ENCODE measurements at places on chromosomes 4 and X.
A peak's percentile ranks its signal among the peaks of the same experiment; 100 is the strongest.

DNA sequence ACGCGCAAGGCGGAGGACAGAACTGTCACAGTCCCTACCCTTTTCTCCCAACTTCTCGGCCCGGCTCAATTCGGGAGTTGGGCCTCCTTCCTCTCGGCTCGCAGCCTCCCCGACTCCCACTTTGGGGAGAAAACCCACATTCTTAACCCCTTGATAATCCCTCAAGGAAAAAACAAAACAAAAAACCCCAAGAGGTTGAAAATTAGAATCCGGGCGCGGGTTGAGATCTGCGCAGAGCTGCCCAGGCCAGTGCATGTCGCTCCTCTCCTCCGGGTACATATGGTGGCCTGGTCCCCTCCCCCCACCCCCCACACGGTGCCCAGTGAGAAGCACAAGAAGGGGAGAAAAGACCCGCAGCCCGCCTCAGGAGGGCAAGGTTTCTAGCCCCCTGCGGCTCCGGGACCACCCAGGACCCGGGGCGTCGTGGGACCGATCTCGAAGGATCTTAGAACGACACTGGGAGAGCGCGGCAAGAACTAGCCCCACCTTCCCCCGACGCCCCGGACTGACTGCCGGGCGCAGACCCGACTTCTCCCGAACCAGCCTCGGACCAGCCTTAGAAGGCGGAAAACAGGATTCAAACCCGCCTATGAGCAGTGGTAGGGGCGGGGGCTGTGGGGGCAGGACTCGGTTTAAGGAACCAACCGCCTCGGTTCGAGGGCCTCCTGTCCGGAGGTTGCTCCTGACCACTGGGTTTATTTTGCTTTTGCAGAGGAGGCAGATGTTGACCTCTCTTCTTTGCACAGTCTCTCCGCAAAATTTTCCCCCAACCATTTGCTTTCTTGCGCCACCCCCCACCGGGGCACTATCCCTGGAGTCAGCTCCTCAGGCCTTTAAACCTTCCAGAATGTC is 2.5 kb upstream of the PDGFRA start:
- H3K27ac ChIP-seq, result peak overlapping the region; percentile 36
- peak; percentile 73 for DNase-seq
- peak overlapping the region; percentile 45 for H3K4me3 ChIP-seq
- no peaks in the 10 kb centered on the region for H3K27me3 ChIP-seq
- H3K36me3 ChIP-seq, result peaks cover 3% of the 10 kb centered on the region
- H3K4me1 ChIP-seq, result peaks cover 32% of the 10 kb centered on the region

DNA sequence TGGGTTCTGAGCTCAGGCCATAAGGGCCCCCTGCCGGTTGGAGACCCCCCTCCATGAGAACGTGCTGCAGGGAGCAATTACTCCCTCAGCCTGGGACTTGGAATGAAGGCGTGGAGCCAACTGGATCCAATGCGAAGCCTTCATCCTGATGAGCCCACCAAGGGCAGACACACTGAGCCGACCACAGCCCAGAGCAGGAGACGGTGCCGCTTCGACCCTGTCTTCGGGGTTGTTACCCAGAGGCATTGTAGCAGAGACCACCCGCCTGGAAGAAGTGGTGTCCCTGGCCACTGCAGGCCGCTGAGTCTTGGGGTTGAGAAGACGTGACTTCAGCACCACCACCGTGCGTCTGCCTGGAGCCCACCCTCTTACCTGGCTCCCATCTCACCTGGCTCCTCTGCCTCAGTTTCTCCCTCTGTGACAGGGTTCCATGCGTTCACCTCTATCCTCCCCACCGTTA is 7.0 kb upstream of the NKX1-1 start:
- H3K27me3 ChIP-seq, result no peaks in the 10 kb centered on the region
- DNase-seq, result no peak

DNA sequence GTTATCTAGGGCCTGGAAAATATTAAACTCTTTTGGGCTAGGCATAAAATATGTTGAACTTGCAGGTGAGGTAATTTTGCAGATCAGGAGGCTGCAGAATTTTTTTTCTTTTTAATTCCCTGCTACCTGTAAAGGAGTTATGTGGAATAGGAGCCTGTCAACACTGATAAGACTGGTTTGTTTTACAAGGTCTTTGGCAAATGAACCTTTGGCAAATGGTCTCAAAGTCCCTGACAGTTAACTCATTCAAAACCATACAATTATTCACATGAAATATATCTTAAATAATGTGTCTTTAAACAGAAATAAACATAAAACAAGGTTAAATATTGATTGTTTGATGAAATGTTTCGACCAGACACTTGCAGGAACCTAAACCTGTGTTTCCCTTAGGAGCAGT is 340.2 kb downstream of the GASK1B start:
- no peak overlapping the region for H3K27ac ChIP-seq
- no peak overlapping the region for H3K4me3 ChIP-seq
- H3K27me3 ChIP-seq, result no peaks in the 10 kb centered on the region
- no peak for DNase-seq
- no peaks in the 10 kb centered on the region for H3K4me1 ChIP-seq
- H3K36me3 ChIP-seq, result no peaks in the 10 kb centered on the region

- no peaks in the 10 kb centered on the region for H3K4me1 ChIP-seq
- no peak for DNase-seq
- peaks cover 3% of the 10 kb centered on the region for H3K27me3 ChIP-seq
- no peak overlapping the region for H3K27ac ChIP-seq
- H3K36me3 ChIP-seq, result no peaks in the 10 kb centered on the region
- no peak overlapping the region for H3K4me3 ChIP-seq
These were observed 34.9 kb upstream of the ANXA10 start for GRCh38 chr4:168057412-168057811.

GRCh38 chr4:169174247-169174646 is 96.5 kb downstream of the SH3RF1 start:
- no peak overlapping the region for H3K27ac ChIP-seq
- no peaks in the 10 kb centered on the region for H3K27me3 ChIP-seq
- H3K4me3 ChIP-seq, result no peak overlapping the region
- no peaks in the 10 kb centered on the region for H3K36me3 ChIP-seq
- no peaks in the 10 kb centered on the region for H3K4me1 ChIP-seq

- no peaks in the 10 kb centered on the region for H3K27me3 ChIP-seq
- H3K27ac ChIP-seq, result no peak overlapping the region
- no peak overlapping the region for H3K4me3 ChIP-seq
- DNase-seq, result no peak
These were observed 29.9 kb downstream of the HMX1 start for GRCh38 chr4:8841678-8842268.

DNA sequence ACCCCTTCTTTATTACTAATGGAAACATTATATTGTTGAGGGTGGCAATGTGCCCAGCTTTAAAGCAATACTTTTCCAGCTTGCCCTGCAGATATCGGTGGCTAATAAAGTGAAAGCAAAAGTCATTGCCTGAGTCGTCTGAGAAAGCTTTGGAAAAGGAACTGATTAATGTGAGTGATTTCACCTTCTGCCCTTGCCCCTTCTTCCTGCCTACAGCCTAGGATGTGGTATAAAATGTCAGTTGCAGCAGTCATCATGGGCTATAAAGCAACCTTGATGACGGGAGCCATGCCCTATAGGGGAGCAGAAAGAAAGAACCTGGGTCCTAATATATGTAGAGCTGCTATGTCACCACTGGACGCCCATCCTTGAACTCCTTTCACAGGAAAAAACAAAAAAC is 132.4 kb upstream of the USP9X start:
- H3K27ac ChIP-seq, result no peak overlapping the region
- peak overlapping the region; percentile 10 for H3K4me3 ChIP-seq
- no peak for DNase-seq

GRCh38 chr4:164906368-164906767 is 29.4 kb downstream of the APELA start:
- no peak overlapping the region for H3K4me3 ChIP-seq
- peak; percentile 24 for DNase-seq
- peaks cover 38% of the 10 kb centered on the region for H3K4me1 ChIP-seq
- no peaks in the 10 kb centered on the region for H3K27me3 ChIP-seq
- no peaks in the 10 kb centered on the region for H3K36me3 ChIP-seq

DNA sequence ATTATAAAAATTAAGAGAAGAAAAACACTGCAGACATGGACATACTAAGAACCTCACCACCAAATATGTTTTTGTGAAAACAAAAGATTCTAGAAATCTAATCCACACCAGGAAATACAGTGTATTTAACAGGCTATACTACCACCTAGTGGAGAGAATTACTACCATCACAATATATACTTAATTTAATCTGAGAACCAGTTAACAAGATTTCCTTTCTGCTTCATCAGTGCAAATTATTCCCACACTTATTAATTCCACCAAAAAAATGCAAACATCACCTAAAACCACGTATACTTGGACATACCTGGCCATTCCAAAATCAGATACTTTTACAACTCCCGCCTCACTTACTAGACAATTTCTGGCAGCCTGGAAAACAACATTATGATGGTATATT is 7.0 kb upstream of the TXK start:
- H3K27me3 ChIP-seq, result no peaks in the 10 kb centered on the region
- no peaks in the 10 kb centered on the region for H3K4me1 ChIP-seq
- H3K4me3 ChIP-seq, result no peak overlapping the region
- no peaks in the 10 kb centered on the region for H3K36me3 ChIP-seq

- no peaks in the 10 kb centered on the region for H3K36me3 ChIP-seq
- H3K27me3 ChIP-seq, result no peaks in the 10 kb centered on the region
- no peak overlapping the region for H3K4me3 ChIP-seq
- no peak overlapping the region for H3K27ac ChIP-seq
- H3K4me1 ChIP-seq, result no peaks in the 10 kb centered on the region
- no peak for DNase-seq
These were observed 154.6 kb downstream of the ATOH1 start for GRCh38 chr4:93983140-93983539.

DNA sequence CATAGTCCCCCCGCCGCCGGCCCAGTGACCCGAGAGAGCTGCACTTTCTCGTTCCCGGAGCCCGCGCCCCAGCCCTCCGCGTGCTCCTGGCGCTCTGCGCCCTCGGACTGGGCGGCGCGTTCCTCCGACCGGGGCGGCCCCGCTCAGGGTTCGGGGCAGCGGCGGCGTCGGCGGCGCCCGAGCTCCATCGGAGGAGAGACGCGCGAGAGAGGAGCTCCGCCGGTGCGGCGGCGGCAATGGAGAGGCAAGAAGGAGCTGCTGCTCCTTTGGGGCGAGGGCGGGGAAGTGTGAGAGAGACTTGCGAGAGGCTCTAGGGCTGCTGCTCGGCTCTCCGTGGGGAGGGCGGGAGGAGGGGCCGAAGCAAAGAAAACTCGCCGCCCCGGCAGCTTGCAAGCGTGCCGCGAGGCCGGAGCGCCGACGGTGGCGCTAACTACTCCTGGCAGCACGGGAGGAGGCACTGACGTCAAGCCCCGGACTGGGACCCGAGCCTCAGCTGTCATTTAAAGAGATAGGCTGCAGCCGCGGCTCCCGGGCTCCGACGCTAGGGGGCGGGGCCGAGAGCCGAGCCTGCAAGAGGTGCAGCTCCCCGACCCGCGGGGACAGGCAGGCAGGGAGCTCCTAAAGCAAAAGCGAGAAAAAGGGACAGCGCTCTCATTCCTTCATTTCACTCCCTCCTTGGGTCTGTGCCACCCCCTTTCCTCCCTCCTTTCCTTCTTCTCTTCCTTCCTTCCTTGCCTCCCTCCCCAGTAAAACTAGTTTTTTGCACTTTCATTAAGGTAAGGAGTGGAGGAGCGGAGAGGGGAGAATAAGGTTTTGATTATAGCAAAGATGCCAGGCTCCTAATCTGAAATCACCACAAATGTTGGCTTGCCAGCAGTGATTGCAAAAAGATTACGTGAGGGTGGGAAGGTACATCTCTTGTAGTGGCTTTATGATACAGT is at the start of gene KCTD8:
Gene KCTD8, minus strand, starts transcription at position 289 of the 941 bp plus-strand sequence.
- no peaks in the 10 kb centered on the region for H3K36me3 ChIP-seq
- peak within 1 kb of the TSS; percentile 19 for H3K4me3 ChIP-seq
- H3K4me1 ChIP-seq, result no peaks in the 10 kb centered on the region
- H3K27me3 ChIP-seq, result peaks cover 8% of the 10 kb centered on the region

DNA sequence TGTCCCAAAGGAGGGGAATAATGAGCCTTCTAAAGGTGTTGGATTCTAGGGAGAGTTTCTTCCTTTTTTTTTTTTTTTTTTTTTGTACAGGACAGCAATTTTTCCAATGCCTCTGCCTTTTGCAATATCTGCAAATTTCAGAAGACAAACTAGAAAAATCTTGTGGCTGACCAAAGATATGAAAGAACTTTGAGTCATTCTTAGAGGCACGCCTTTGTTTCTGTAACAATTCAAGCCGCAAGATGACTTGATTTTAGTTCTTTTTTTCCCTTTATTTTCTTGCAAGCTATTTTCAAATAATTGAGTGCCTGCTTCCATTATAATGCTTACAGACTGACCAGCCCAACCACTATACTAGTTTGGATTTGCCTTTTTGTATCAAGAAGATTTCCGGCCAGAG is 47.6 kb upstream of the UXT start:
- no peak overlapping the region for H3K4me3 ChIP-seq
- H3K4me1 ChIP-seq, result no peaks in the 10 kb centered on the region
- no peaks in the 10 kb centered on the region for H3K36me3 ChIP-seq
- H3K27me3 ChIP-seq, result no peaks in the 10 kb centered on the region

- H3K27ac ChIP-seq, result no peak overlapping the region
- H3K27me3 ChIP-seq, result no peaks in the 10 kb centered on the region
- peaks cover 10% of the 10 kb centered on the region for H3K4me1 ChIP-seq
These were observed 607 bp upstream of the SCOC start for GRCh38 chr4:140372751-140373327.

DNA sequence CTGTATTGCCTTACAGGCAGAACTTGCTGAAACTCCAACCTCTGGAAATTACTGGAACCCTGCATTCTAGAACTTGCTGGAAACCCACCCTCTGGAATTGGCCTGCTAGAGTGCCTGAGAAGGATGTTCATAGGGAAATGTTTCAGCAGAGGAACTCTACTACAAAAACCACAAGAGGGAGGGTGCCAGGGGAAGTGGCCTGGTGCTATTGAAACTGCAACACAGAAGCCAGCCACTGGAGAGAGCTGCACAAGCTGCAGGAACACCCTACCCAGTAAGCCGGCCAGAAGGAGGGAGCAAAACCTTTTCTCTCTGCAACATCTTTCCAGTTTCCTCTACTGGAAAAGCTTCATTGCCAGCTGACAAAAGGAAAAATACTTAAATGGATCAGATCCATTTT is 2.5 kb upstream of the BRWD3 start:
- no peak overlapping the region for H3K27ac ChIP-seq
- DNase-seq, result peak; percentile 42

DNA sequence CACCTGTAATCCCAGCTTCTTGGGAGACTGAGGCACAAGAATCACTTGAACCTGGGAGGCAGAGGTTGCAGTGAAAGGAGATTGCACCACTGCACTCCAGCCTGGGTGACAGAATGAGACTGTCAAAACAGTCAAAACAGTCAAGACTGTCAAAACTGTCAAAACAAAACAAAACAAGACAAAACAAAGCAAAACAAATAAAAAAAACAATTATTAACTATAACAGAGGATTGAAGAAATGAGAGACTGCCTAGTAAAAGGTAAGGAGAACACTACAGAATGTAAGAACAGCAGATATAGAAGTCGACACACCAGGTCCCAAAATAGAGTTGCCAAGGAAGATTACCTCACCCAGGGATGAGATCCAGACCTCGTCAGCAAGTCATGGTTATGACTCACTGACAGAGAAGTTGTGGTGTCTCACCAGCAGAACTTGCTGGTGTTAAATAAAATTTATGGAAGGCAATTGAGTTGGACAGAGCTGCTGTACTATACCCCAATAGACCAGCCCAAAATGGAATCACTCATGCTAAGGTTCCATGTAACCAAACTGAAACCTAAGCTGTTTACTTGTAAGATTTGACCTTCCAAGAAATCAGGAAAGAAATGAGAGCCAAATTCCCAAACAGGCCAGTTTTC is 32.1 kb upstream of the GK start:
- H3K36me3 ChIP-seq, result no peaks in the 10 kb centered on the region
- H3K27me3 ChIP-seq, result no peaks in the 10 kb centered on the region
- H3K4me1 ChIP-seq, result no peaks in the 10 kb centered on the region
- no peak overlapping the region for H3K4me3 ChIP-seq
- no peak overlapping the region for H3K27ac ChIP-seq
- no peak for DNase-seq

GRCh38 chrX:48957477-48957826 is at the start of gene OTUD5:
Gene OTUD5 (minus strand): TSS chrX:48957607. CDS start chrX:48957570, 37 bp downstream.
- H3K36me3 ChIP-seq, result peaks cover 16% of the 10 kb centered on the region
- no peaks in the 10 kb centered on the region for H3K27me3 ChIP-seq
- peak within 1 kb of the TSS; percentile 98 for H3K27ac ChIP-seq
- peaks cover 5% of the 10 kb centered on the region for H3K4me1 ChIP-seq
